Colonic mucosa (tissue), 4 donors: ENCODE measurements at places on chromosomes 7 and 10. TPM values are rescaled to one million over a fixed set of nuclear protein-coding genes. Genes with fewer than 3 reads are reported as not detected.

The WNT8B gene
- total RNA-seq = not detected

The OPN1SW gene
- not detected for total RNA-seq

The OR2A2 gene
- not detected for total RNA-seq

The FBXL15 gene
- total RNA-seq = 23.7 TPM

The PRSS2 gene
- not detected for total RNA-seq

The C10orf143 gene
- total RNA-seq = 1.9 TPM

The EIF3B gene
- 180 TPM for total RNA-seq

The FGL2 gene
- 34.0 TPM for total RNA-seq

The CHAT gene
- 0.16 TPM for total RNA-seq

The GBX1 gene
- total RNA-seq = not detected

The PLEKHS1 gene
- total RNA-seq = 0.84 TPM
